ENCODE measurements at places on chromosomes 12 and 14.

DNA sequence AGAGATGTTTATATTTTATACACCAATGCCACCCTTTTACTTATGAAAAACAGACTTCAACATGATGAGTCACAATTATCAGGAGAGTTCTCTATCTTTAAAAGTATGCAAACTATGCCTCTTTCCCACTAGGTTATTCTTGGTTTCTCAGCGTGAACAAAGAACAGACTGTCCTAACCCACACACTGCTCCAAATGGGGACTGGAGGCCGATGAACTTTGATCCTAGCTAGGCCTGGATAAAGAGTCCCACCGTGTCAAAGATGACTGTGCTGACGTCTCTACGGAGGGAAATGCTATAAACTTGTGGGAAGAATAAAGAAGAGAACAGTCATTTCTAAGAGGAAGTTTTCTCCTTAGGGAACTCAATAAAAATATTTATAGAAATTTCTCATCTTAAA lies 160.1 kb downstream of the EPS8 start:
- H3K27me3 ChIP-seq: no peaks in the 10 kb centered on the region
- H3K4me1 ChIP-seq: peaks cover 15% of the 10 kb centered on the region
- peak; percentile 98 for DNase-seq
- peaks cover 5% of the 10 kb centered on the region for H3K36me3 ChIP-seq

GRCh38 chr14:88551094-88551870 lies 3.5 kb downstream of the PTPN21 start:
- H3K36me3 ChIP-seq: peaks cover 20% of the 10 kb centered on the region
- H3K4me3 ChIP-seq: peak overlapping the region; percentile 71
- peak; percentile 82 for DNase-seq
- peaks cover 4% of the 10 kb centered on the region for H3K4me1 ChIP-seq
- H3K27me3 ChIP-seq: no peaks in the 10 kb centered on the region

- H3K36me3 ChIP-seq: no peaks in the 10 kb centered on the region
- no peaks in the 10 kb centered on the region for H3K27me3 ChIP-seq
- DNase-seq: no peak
- H3K27ac ChIP-seq: no peak overlapping the region
- no peak overlapping the region for H3K4me3 ChIP-seq
Measured at GRCh38 chr12:124836759-124837158, 26.9 kb downstream of the SCARB1 start.

DNA sequence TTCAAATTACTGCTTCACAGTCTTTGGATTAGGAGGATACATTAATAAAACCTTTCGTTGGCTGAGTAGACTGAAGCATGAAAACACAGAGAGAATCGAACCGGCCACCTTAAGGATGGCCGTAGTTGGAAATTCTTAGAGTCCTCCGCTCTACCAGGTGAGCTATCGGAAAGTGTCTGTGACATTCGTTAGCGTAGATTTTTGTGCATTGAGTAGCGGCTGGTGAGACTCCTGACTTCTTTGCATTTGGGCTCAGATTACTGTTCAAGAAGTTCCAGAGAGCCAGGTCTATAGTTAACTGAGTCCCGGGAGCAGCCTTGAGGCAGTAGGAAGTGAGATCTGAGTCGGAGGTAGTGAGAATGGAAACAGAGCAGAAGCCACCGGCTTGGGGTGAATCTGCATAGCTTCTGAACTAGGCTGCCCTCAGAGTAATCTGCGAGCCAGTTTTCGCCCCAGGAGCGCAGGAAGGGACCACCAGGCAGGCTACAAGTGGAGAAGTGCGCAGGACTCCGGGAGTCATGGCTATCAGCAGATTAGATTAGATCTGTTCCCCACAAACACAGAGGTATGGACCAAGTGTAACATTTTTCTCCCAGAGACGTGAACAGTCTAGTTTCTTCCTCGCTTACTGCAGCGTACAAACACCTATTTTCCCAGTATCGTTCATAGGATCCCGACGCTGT lies 11.0 kb downstream of the OR6S1 start:
- peak; percentile 58 for DNase-seq
- no peak overlapping the region for H3K27ac ChIP-seq
- peaks cover 4% of the 10 kb centered on the region for H3K4me1 ChIP-seq
- peaks cover 4% of the 10 kb centered on the region for H3K27me3 ChIP-seq
- peak overlapping the region; percentile 56 for H3K4me3 ChIP-seq
- no peaks in the 10 kb centered on the region for H3K36me3 ChIP-seq

GRCh38 chr14:49545716-49546115 lies 40.5 kb downstream of the RPS29 start:
- H3K36me3 ChIP-seq: no peaks in the 10 kb centered on the region
- H3K27ac ChIP-seq: no peak overlapping the region
- H3K4me3 ChIP-seq: no peak overlapping the region
- H3K4me1 ChIP-seq: no peaks in the 10 kb centered on the region
- H3K27me3 ChIP-seq: no peaks in the 10 kb centered on the region

DNA sequence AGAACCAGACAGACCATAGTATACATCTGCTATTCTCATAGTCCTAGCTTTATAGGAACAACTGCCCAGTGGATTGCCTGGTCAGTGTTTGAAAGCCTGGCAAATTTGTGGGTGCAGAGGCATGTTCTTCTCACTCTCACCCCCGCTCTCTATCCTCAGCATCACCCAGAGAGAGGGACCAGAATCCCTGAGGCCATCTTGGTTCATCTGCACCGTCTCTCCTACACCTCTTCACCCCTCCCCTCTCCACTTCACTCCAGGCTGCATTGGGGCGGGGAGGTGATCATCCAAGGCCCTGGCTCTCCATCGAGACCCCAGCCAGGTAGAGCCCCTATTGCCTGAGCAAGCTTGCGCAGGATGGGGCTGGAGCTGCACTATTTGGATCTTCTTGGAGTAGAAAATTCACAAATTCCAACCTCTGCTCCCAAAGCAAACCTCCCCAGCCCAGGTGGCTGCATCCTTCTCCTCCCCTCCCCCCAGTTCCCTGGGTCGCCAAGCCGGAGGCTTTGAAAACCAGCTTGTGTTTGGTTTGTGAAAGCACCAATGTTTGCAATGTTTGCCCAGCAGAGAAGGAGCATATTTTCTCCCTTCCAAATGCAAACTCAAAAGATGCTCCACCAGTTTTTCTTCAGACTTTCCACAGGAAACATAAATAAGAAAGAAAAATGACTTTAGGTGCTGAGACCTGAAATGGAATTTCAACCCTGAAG lies 18.6 kb upstream of the COL2A1 start:
- no peaks in the 10 kb centered on the region for H3K4me1 ChIP-seq
- no peak overlapping the region for H3K27ac ChIP-seq
- peaks cover 62% of the 10 kb centered on the region for H3K27me3 ChIP-seq
- no peak overlapping the region for H3K4me3 ChIP-seq

DNA sequence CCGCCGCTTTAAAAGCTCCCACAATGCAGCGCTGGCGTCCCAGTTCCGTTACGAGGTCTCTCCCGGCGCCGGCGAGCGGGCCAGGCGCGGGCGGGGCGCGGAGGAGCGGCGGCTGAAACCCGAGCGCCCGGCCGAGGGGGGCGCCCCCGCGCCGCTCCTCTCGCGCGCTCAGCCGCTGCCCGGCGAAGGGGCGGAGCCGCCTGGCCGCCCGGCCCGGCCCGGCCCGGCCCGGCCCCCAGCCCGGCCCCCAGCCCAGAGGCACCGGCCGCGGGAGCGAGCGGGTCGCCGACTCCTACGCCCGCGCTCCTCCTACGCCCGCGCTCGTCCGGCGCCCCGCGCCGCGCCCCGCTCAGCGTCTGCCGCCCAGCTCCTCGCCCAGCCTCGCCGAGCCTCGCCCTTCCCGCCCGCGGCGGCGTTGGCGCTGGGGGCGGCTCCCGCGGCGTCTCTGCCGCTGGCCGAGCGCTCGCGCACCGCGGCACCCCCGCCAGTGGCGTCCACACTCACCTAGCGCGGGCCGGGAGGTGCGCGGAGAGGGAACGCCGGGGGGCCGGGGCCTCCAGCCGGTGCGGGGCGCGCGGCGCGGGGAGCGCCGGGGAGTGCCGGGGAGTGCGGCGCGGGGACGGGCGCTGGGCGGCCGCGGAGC lies at the start of gene RASSF8:
Gene RASSF8, plus strand, starts transcription at position 255 of the 643 bp plus-strand sequence. CDS start 96,662 bp downstream, outside the sequence.
- H3K27me3 ChIP-seq: no peaks in the 10 kb centered on the region
- peaks cover 7% of the 10 kb centered on the region for H3K36me3 ChIP-seq

DNA sequence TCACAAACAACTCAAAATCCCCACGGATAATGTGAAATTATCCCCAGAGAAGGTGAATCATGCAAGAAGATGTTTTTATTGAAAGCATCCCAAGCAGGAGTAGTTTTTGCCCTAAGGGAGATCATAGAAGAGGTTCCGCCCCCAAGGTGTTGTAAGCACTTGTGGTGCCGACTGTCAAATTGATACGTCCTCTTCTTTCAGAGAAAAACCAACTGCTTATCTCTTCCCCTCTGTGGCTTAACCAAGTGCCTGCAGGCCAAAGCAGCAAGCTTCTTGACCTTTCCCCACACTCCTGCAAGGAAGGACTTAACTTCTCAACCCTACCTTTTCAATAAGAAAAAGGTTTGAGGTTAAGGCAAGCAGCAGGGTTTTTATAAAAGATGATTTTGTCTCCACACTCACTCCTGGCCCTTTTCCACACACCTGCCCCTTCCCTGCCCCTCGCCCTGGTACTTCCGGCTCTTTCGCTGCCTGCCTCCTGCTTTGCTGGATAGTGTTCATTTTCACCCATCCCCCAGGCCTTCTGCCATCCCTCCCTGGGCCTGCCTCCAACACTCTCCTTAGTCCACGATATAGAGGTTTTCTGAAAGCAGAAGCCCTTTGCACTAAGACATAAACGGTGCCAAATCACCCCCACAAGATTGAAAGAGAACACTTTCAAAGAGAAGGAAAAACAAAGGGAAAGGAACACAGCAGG lies 114.5 kb downstream of the EGLN3 start:
- H3K27ac ChIP-seq: no peak overlapping the region
- no peaks in the 10 kb centered on the region for H3K4me1 ChIP-seq
- DNase-seq: no peak
- H3K4me3 ChIP-seq: no peak overlapping the region

DNA sequence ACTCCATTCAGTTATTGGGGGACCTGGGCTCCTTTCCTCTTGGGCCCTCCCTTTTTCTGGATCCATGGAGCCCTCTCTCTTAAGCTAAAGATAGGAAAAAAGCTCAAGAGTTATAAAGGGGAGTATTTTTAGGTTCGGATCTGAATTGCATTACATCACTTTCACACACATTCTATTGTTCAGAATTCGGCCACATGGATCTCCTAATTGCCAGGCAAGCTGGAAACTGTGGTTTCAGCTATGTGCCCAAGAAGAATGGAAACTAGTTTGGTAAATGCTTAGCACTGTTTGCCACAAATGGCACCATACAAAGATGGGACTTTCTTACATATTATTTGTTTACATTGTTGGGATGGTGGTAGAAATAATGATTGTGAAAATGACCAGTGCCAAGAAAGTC lies 145.6 kb downstream of the LRIG3 start:
- no peak overlapping the region for H3K4me3 ChIP-seq
- H3K36me3 ChIP-seq: no peaks in the 10 kb centered on the region
- H3K27me3 ChIP-seq: no peaks in the 10 kb centered on the region
- no peak for DNase-seq

DNA sequence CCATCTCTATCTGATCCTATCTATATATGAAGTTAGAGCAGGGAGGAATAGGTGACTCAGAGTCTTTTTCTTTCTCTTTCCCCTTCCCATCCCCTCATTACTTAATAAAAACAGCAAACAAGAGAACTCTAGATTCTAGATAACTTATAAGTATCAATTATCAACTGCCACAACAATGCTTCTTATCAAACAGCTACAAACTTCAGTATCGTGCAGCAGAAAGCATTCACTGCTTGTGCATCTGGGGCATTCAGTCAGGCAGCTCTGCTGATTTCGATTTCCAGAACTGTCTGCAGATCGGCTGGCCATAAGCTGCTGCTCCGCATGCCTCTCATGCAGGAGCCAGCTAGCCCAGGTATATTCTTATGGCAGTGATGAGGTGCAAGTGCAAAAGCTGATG lies 19.4 kb downstream of the A2ML1 start:
- H3K4me3 ChIP-seq: no peak overlapping the region
- H3K27me3 ChIP-seq: no peaks in the 10 kb centered on the region
- H3K4me1 ChIP-seq: no peaks in the 10 kb centered on the region
- no peaks in the 10 kb centered on the region for H3K36me3 ChIP-seq

DNA sequence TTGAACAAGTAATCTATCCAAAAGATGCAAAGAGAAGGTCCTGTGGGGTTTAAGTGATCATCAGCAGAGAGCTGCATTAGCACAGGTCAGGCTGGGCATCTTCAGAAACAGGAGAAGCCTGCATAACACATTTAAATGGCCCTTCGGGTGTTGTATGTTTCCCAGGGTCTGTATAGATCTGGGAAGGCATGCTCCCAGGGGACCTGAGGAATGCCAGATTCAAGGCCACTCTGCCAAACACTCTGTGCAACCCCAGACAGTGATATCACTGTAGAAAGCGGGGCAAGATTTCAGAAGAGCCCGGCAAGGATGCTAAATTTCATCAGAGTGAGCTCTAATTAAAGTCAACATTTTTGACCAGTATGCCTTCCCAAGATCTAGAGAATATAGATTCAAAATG lies 92.9 kb downstream of the ARMH4 start:
- H3K4me3 ChIP-seq: no peak overlapping the region
- no peak overlapping the region for H3K27ac ChIP-seq
- H3K4me1 ChIP-seq: no peaks in the 10 kb centered on the region
- peaks cover 3% of the 10 kb centered on the region for H3K27me3 ChIP-seq
- H3K36me3 ChIP-seq: no peaks in the 10 kb centered on the region
- DNase-seq: no peak

- H3K36me3 ChIP-seq: no peaks in the 10 kb centered on the region
- DNase-seq: no peak
- H3K27ac ChIP-seq: no peak overlapping the region
- H3K4me3 ChIP-seq: no peak overlapping the region
- peaks cover 19% of the 10 kb centered on the region for H3K4me1 ChIP-seq
- H3K27me3 ChIP-seq: no peaks in the 10 kb centered on the region
Measured at GRCh38 chr12:122845041-122845864, 10.0 kb downstream of the HIP1R start.

DNA sequence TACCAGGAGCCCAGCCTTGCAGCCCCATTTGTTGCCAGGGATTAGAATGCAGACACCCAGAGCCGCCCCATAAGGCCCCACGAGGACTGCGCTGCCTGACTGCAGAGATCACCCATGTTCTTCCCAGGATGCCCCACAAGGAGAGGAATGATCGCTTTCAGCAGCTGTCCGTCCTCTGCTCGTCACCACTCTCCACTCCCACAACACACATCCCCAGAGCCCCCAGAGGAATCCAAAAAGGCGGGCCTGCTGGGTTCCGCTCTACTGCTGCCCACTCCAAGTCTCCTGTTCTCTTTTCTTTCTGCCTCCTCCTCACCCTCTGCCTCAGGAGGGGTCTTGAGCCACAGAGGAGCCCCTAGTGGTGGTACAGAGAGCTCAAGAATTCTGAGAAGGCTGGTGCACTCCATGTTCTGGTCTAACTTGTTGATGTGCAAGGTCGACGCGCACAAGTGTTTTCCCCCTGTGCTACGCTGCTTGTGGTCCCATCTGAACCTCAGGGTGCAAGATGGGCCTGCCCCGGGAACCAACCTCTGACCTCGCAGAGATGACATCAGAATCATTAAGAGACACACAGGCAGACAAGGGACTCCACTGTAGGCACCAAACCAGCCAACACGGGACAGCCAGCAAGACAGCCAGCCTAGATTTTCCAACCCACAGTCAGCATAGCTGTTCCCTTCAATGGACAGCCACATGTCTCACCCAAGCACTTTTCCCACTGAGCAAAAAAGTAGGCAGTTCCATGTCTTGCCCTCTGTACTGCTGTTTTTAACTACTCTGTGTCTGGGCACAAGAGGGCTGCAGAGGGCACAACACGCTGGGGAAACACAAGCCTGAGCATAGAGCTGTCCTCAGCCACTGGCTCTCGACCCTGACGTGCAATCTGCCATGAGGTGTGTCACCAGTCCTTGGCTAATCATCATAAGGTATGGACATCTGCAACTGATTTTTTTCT lies 29.9 kb downstream of the PXN start:
- H3K27me3 ChIP-seq: no peaks in the 10 kb centered on the region
- no peak for DNase-seq
- no peak overlapping the region for H3K4me3 ChIP-seq
- H3K27ac ChIP-seq: peak overlapping the region; percentile 92
- peaks cover 70% of the 10 kb centered on the region for H3K4me1 ChIP-seq
